ENCODE measurements at places on chromosomes 2 and 18. TPM values are rescaled to one million over a fixed set of nuclear protein-coding genes. Genes with fewer than 3 reads are reported as not detected.

FAM110C gene
- total RNA-seq: 0.07 TPM

DNAH7 gene
- total RNA-seq: 0.46 TPM

ASXL3 gene
- under 0.01 TPM for total RNA-seq

HOXD13 gene
- total RNA-seq: not detected

SCYGR4 gene
- not detected for total RNA-seq

SPIRE1 gene
- 27.4 TPM for total RNA-seq

IL1F10 gene
- not detected for total RNA-seq

HSPD1 gene
- 181 TPM for total RNA-seq

LDLRAD4 gene
- total RNA-seq: 1.8 TPM

UGT1A5 gene
- not detected for total RNA-seq

NCK2 gene
- total RNA-seq: 31.5 TPM

SGO2 gene
- 2.4 TPM for total RNA-seq

GPATCH11 gene
- 5.0 TPM for total RNA-seq

EPB41L3 gene
- total RNA-seq: 3.6 TPM

MERTK gene
- 0.69 TPM for total RNA-seq

KLF11 gene
- total RNA-seq: 5.3 TPM

SERPINE2 gene
- 2,691 TPM for total RNA-seq

C2orf80 gene
- not detected for total RNA-seq

MMADHC gene
- 116 TPM for total RNA-seq

IMMT gene
- 47.3 TPM for total RNA-seq

MPV17 gene
- total RNA-seq: 71.7 TPM

DLGAP1 gene
- 0.53 TPM for total RNA-seq

AGAP1 gene
- 19.0 TPM for total RNA-seq

TFCP2L1 gene
- total RNA-seq: under 0.01 TPM

LINC00305 gene
- not detected for total RNA-seq

CRYBA2 gene
- not detected for total RNA-seq
